ENCODE measurements at places on chromosomes 7 and 10.

DNA sequence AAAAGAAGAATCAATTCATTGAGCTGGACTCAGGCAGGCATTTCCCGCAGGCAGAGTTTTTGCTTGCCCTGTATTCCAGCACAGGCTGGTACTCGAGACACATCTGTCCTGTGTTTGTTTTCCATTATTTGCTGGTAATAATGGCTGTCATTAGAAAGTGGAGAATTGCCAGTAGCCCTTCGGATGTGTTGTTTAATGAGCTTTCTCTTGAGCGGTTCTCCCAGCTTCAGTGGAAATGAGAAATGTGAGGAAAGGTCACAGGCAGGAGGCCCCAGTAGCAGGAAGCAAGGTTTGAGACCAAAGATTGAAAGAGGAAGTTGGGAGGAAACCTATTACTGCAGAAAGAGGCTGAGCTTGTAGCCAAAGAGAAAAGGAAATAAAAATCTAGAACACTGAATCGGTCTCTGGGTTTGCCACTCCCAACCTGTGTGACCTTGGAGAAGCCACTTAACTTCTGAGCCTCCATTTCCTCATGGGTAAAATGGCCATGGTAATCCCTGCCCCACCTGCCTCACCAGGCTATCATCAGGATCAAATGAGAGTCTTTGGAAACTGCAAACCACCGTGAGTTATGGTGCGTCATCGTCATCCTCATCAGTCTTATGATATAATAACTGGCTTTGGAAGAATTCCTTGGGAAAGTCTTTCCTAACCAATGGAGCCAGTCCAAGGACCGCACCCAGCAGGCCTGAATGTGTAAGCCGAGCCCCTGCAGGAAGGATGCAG lies 67.7 kb downstream of the TACR2 start:
- DNase-seq: no peak

GRCh38 chr7:101740981-101741725 lies 76.3 kb upstream of the CUX1 start:
- DNase-seq: no peak

GRCh38 chr7:27585781-27586447 lies 76.8 kb downstream of the HIBADH start:
- no peak for DNase-seq

DNA sequence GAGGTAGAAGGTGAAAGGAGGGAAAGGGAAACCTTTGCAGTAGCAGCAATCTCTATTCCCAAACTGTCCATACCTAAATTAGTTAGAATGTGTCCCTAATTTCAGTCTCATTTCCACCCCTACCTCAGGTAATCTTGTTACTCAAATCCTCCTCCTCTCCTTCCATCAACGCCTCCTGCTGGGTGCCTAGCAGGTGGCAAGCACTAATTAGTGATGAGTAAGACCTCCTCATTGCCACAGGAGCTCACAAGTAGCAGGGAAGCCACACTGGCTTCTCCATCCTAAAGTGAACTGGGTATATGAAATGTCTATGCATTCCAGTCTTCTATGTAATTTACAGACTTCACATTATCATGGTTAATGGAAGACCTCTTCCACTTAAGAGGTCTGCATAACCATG lies 25.7 kb upstream of the FAM133B start:
- DNase-seq: no peak

GRCh38 chr7:137985897-137986251 lies 16.0 kb downstream of the CREB3L2 start:
- no peak for DNase-seq

- no peak for DNase-seq
These were observed 193.7 kb upstream of the CSTF2T start for GRCh38 chr10:51892965-51893658.

DNA sequence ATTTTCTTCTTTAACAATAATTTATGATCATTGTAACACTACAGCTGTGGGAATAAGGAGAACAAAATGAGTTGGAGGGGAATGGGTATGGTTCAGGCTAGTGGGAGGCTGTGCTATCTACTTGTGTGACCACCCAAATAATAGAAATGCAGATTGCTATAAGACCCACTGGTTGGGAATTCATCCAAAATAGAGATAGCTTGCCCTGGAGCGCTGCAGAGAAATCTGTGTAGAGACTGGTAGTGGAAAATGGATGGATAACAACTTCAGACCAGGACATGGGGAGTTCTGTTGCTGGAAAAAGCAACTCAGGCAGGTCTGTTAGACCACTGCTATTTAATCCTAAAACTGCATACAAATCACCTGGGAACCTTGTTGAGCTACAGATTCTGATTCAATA lies 137.1 kb upstream of the MKLN1 start:
- no peak for DNase-seq

GRCh38 chr7:51289623-51290303 lies 26.8 kb downstream of the COBL start:
- no peak for DNase-seq

DNA sequence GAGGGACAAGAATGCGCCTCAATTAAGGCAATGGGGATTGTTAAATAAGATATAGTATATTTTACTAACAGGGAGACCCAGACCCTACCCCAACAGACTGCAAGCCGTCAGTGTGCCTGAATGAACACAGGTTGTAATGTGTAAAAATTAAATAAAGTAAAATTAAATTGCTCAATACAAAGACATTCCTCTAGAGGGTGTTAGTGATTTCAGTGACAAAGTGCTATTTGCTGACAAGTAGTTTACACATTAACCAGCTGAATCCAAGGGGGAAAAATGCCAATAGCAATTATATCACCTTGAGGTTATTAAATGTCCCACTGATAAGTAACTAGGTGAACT lies 110.5 kb downstream of the EBF3 start:
- no peak for DNase-seq

DNA sequence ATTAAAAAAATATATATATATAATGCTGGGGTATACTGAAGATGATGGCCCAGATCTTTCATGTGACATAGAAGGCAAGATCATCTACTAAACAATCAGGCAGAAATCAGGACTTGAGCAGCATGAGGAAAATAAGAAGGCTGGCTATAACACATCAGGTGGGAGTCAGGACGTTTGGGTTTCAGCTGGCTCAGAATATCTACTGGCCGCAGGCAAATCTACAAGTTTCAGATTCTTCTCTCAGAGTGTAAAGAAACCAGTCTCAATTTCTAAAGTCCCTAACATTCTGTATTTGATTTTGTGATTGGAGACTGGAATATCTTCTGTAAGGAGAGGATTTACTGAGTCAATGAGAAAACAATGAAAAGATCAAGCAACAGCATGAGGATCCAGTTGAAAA lies 37.7 kb upstream of the FAM3C start:
- no peak for DNase-seq

DNA sequence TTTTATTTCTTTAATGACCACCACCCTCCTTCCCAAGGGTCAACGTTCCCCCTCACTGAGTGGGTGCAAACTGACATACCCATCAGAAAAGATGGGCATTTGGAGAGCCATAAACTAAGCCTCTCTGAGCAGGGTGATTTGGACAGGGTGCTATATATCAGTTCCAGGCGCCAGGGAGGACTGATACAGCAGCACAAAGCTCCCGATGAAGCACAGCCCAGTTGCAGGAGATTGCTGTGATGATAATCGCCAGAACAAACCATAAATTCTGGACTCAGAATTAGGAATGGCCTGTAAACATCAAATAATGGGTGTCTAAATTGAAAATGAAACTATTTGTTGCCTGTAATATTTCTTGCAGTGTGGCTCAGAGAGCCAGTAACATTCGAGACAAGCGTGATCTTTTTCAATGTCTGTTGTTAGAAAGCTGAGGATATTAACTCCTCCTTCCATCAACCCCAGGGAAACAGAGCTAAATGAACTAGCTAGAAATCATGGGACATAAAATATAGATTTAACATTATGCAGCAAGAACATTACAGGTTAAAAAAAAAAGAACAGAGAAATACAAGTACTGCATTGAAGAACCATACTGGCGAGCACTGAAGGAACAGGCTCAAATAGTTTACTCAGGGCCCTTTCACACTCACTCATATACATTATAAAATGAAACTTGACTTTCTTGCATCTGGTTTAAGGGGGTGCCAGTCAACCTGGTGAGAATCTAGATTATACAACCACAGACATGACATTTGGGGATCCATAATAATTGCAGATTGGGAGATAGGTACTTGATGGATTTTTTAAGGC lies 137.5 kb upstream of the LRRTM3 start:
- DNase-seq: no peak

- no peak for DNase-seq
These were observed 5.6 kb downstream of the NEURL1 start for GRCh38 chr10:103498936-103499638.

- no peak for DNase-seq
These were observed 59.3 kb upstream of the IL6 start for GRCh38 chr7:22667562-22668239.

GRCh38 chr7:387132-388022 lies 97.4 kb downstream of the FOXL3 start:
- no peak for DNase-seq

All from stimulated activated CD4-positive, alpha-beta T cell treated with anti-CD3 and anti-CD28 coated beads, TNF-alpha, amount 100 ng/mL, for 1 hour (primary cell).